COLO829 (cell line): ENCODE measurements at places on chromosomes 2 and 18.

GRCh38 chr18:50231621-50232020, 34.7 kb downstream of the CFAP53 start:
- no peak for DNase-seq

DNA sequence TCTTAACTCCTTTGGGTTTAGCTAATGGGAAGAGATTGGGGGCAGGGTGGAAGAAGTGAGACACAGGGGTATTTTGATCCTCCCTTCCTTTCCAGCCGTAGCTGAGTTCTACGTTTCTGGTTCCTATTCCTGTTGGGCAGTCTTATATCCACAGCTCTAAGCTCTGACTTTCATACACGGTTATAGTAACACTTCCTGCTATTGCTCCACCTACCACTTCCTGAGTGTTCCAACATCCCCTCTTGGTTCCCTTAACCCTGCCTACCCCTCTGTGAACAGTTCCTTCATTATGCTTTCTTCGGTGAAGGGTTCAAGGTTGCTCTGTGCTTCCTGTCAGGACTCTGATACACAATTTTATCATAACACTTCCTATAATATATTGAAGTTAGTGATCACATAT, 205.1 kb downstream of the DNAH7 start:
- no peak for DNase-seq

DNA sequence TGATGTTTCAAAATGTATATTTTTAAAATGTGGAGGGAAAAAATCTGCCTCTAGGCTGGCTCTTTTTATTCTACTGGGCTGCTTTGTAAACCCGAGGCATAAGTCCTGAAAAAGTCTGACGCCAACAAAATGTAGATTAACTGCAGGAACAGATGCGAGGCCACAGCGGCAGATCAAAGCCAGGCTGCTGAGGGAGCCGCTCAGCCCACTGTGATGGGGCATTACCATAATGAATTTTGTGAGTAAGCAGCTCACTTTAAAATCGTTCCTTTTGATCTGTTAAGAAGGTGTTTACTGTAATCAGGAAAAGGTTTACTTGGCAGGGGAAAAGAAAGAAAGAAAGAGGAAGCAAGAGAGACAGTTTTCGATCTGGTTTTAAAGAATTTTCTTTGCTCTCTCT, 269.0 kb downstream of the ICOS start:
- no peak for DNase-seq

GRCh38 chr2:55355451-55355850, 64.2 kb downstream of the CCDC88A start:
- no peak for DNase-seq

DNA sequence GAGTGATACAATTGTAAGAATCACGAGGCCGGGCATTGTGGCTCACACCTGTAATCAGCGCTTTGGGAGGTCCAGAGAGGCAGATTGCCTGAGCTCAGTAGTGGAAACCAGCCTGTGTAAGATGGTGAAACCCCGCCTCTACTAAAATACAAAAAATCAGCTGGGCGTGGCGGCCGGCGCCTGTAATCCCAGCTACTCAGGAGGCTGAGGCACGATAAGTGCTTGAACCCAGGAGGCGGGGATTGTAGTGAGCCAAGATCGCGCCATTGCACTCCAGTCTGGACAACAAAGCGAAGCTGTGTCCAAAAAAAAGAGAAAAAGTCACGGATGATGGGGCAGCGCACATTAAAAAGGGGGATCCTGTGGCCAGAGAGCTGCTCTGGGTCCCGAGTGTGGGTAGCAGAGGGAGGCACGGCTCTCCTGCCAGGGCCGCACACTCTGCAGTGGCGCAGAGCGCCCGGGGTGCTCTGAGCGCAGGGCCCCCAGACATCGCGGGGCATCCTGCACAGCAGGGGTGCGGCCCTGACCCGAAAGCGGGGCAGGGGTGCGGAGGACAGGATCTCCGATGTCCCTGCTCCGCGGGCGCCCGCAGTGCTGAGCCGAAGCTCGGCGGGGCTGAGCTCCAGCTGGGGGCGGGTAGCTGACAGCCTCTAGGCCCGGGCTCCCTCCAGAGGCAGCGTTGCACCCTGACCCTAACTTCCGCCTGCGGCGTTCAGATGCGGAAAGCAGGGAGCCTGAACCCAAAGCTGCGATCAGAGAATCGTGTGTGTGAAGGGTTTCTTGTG, 30.4 kb upstream of the RAB6D start:
- no peak for DNase-seq

DNA sequence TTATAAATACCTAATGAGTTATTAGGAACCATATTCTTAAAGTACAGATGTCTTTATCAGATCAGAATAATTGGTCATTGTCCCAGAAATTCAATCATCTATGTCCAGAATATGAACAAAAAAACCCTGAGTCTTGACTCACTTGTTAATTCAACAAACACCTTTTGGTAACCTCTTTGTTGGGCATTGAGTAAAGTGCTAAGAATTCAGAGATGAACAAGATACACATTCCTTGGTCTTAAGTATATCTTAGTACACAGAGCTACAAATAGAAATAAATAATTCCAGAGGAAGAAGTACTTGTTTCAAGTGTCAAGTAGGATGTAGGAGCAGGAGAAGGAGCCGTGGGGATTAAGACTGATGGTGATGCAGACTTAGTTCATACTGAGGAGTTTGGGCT, 798.1 kb downstream of the CPS1 start:
- DNase-seq, result no peak

DNA sequence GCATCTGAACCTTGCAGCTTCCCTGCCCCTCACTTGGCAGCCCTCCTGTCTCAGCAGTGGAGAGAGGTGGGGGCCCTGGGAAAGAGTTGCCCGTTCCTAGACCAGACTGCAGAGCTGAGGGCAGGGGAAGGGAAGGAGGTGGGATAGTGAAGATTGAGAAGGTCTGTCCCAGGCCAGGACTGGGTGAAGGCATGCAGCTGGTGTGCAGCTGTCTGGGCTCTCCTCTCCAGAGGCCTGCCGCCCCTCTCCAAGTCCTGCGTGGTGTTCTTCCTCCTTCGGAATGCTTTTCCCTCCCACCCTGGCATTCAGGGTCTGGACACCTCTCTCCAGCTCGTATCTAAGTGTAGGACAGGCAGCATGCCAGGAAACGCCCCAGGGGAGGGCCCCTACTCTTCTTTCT, 323.5 kb downstream of the CELF4 start:
- no peak for DNase-seq
